ENCODE measurements at places on chromosomes 16 and 17.

- no peak for DNase-seq
Measured at GRCh38 chr16:21199607-21200218, 11.7 kb downstream of the ZP2 start.

- DNase-seq, result no peak
Measured at GRCh38 chr17:44409309-44410028, 20.0 kb upstream of the ITGA2B start.

DNA sequence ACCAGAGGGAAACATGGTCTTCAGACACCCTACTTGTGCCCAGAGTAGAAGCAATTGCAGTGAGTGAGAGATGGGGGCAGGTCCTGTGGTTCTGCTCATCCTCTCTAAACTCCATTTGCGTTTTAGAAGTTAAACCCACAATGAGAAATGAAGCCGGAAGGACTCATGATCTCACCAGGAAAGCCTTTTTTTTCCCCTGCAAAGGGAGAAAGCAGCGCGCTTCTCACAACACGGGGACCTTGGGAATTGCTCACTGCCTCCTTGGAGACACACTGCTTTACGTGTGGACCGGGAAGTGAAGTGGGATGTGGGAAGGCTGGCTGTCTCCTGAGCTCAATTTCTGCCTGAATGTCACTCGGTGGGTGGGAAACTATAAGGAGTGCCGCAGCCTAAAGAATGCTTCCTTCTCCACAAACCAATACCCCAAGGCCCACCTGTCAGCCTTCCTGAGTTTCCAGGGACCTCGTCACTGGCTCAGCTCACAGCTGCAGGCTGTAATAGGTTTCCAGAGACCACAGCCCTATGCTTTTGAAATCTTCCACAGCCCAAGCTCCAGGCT is 365.4 kb downstream of the XYLT1 start:
- no peak for DNase-seq

GRCh38 chr17:70314096-70314495 is 144.8 kb downstream of the KCNJ2 start:
- DNase-seq, result no peak

- DNase-seq, result no peak
Measured at GRCh38 chr17:54666559-54666958, 234.1 kb upstream of the TOM1L1 start.

DNA sequence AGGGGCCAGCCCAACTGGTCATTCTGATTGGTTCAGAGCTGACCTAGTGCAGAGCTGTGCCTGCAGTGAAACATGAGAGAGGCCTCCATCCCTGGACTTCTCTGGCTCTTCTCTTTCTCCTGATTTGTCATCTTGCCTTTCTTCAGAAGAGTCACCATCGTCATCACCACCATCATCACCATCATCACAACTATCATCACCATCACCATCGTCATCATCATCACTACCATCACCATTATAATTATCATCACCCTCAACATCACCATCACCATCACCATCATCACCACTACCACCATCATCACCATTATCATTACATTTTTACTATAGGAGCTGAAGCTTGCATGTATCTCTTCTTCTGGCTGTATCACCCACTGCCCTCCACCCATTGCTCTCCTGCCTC is 94.5 kb upstream of the FAM20A start:
- DNase-seq, result no peak

- DNase-seq, result no peak
Measured at GRCh38 chr17:11332706-11333105, 91.7 kb downstream of the SHISA6 start.

DNA sequence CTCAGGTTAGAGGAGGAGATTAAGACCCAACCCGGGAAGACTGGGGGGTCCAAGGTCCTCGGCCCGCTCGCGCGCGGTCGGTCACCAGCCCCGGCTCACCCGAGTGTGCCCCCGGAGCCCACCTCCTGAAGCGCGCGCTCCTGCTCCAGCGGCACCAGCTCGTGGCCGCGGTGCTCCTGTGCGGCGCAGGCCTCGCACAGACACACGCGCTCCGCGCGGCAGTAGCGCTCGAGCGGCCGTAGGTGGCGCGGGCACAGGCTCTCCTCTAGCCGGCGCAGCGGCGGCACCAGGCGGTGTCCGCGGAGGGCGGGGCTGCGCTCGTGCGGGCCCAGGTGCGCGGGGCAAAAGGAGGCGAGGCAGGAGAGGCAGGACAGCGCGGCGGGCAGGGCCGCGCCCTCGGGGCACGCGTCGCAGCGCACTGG is 618 bp downstream of the TRIM47 start:
- peak; percentile 45 for DNase-seq

- DNase-seq, result no peak
Measured at GRCh38 chr16:31107465-31107867, 720 bp upstream of the BCKDK start.

- no peak for DNase-seq
Measured at GRCh38 chr17:49845321-49845720, 2.5 kb downstream of the TAC4 start.

Data from activated CD4-positive, alpha-beta T cell treated with anti-CD3 and anti-CD28 coated beads, Interleukin-2, amount 50 U/mL, for 24 hours (primary cell).